ENCODE measurements at places on chromosomes 13 and 19.

DNA sequence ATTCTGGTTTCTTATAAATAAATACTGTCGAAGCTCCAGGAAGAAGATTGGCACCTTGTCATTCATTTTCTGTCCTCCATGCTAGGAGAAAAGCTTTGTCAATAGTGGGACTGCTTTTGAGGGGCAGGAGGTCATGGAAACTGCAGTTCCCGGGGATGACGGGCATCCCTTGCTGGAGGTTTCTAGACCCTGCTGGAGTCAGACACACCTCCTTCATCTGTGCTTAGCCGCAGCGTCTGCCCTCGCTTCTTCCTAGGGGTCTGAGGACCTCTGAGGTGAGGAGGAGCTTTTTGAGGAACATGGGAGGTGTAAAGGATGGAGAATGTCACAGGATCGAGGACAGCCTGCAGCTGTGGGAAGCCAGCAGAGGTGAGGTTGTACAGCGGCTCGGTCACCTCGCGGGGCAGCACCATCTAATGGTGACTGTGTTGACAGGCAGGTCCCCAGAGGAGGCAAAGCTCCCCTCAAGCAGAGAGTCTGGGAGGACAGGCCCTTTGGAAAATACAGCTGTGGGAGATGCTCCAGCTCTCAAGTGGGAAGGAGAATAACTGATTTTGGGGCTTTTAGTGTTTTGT is 172.7 kb upstream of the RNF113B start:
- no peak for DNase-seq

GRCh38 chr13:23570099-23570920 is at the start of gene TNFRSF19:
TNFRSF19 (plus strand) TSS chr13:23570412; CDS start chr13:23590184, 19,772 bp downstream.
- DNase-seq = no peak

DNA sequence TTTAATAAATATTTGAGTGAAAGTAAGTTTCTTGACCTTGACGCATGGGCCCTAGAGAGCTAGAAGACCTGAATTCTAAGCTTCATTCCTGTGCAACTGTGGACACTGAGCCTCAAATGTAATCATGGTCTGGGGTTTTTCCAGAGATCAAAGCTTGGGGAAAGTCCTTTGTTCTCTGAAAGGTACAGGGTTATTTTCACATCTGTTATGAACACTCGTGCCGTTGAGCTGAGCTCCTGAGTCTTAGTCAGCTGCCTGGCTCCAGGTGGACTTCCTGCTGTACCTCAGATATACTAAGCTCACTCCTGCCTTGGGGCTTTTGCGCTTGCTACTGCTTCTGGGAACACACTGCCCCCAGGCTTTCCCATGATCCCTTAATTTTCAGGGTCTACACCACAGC is 7.5 kb upstream of the ZBTB32 start:
- no peak for DNase-seq

- no peak for DNase-seq
These were observed 40.2 kb downstream of the UBL3 start for GRCh38 chr13:29810145-29810742.

GRCh38 chr19:10551698-10552301 is 8.1 kb downstream of the ATG4D start:
- no peak for DNase-seq

- no peak for DNase-seq
These were observed 519.9 kb downstream of the PCDH17 start for GRCh38 chr13:58151452-58151851.

- no peak for DNase-seq
These were observed 22.5 kb upstream of the NFIC start for GRCh38 chr19:3343619-3344502.

DNA sequence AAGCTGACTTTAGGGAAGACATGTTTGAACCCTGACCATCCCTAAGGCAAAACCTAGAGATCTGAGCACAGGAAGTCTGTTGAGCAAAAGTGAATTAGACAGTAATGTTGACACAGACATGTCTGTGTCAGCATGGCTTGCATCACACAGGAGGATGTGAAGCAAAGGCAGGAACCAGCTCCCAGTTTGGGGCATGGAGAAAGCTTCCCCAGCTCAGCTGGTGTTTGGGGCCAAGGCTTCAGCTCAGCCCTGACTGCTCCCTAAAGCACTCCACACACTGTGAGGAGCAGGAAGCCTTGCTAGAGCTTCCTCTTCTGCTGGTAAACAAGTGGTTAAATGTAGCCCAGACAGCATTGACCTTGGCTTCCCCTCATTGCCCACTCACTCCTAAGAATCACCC is 153.8 kb upstream of the UBL3 start:
- no peak for DNase-seq

DNA sequence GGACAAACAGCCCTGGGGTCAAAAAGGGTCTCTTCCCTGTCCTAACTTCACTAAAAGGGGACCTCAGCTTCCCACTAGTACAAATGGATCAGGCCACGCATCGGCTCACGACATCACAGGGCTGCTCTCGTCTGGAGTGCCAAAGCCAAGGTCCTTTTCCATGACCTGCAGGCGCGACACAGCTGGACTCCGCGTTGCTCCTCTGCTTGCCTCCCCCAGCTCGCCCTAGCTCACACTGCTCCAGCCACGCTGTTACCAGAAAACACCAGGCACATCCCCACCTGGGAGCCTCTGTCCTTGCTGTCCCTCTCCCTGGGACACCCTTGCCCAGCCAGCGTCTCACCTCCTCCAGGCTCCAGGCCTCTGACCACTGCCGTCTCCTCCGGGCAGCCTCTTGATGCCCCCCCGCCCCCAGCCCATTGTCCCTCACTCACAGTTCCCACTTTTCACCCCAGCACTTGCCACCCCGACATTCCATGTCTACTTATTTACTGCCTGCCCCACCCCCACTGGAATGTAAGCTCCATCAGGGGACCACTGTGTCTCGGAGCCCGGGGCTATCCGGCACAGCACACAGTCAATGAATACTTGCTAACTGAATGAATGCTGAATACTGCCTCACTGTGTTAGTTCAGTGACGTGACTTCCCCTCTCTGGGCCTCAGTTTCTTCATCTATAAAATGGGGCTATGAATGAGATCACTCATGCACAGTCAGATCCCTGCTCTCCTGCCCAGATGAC is 20.7 kb downstream of the AKT2 start:
- no peak for DNase-seq

DNA sequence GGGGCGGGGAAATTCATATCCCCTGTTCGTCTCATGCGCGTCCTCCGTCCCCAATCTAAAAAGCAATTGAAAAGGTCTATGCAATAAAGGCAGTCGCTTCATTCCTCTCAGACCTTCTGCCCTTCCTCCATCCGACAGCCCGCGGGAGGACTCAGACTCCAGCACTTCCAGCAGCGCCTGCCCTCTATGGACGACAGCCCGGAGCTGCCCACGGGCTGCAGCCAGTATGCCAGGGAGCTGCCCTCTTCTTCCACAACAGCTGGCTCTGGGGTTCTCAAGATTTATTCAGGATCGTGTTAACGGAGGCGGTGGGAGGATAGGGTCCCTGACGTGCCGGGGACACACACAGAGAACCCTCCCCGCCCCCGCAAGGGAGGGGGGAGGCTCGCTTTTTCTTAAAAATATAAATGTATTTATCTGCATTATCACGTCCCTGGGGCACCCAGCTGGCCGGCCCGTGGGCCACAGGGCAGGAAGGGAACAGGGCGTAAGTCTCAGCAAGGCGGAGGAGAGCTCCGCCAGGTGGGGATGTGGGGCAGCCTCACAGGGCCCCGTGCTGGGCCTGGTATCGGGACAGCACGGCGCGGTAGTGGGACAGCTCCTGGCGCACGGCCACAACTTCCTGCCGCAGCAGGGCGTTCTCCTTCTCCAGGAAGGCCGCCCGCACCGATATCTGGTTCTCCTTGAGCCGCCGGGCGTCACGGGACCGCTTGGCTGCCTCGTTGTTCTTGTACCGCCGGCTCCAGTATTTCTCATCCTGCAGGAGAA is 6.7 kb downstream of the DBP start:
- no peak for DNase-seq

DNA sequence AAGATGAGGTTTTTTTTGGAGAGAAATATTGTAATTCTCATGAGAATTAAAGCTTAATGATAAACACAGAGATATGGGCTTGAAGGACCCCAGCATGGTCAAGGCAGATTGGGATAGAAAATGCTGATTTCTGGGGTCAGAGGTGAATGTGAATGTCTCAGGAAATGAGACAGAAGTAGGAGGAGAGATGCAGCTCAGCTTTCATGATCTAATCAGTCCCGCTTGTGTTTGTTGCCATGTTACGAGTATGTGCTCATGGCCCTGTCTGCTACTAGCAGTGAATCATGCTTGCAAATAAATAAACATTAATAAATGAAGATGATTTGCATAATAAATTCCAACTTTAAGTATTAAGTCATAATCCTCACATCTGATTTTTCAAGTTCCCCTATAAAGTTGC is 23.0 kb upstream of the NDFIP2 start:
- DNase-seq = no peak

DNA sequence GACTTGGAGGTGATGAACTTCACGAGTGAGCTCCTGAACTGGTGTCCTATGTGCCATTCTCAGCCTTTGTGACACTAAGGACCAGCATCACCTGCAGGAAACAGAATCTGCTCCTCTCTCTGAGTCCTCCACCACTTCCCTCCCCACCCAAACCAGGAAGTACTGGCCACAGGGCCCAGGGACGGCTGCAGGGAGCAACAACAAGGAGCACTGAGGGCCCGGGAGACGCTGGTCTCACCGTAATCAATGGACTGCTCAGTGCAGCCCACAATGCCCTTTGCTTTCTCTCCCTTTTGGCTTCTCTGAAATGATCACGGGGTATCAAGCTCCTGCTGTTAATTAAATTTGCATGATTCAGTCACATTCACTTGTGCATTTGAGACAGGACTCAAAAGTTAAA is 18.6 kb downstream of the PEPD start:
- DNase-seq = no peak
